ENCODE measurements at places on chromosomes 13 and 19. TPM values are rescaled to one million over a fixed set of nuclear protein-coding genes. Genes with fewer than 3 reads are reported as not detected.
A peak's percentile ranks its signal among the peaks of the same experiment; 100 is the strongest.

Gene F10
- 2.0 TPM for total RNA-seq

Gene BICRA
- total RNA-seq: 29.2 TPM

Gene SHKBP1
- total RNA-seq: 72.8 TPM

Gene LENG9
- total RNA-seq: 4.0 TPM

Gene PSG6
- not detected for total RNA-seq

Gene NEK5
- total RNA-seq: 0.27 TPM

Gene TYROBP
- total RNA-seq: not detected

Gene TCF3
- 340 TPM for total RNA-seq

DNA sequence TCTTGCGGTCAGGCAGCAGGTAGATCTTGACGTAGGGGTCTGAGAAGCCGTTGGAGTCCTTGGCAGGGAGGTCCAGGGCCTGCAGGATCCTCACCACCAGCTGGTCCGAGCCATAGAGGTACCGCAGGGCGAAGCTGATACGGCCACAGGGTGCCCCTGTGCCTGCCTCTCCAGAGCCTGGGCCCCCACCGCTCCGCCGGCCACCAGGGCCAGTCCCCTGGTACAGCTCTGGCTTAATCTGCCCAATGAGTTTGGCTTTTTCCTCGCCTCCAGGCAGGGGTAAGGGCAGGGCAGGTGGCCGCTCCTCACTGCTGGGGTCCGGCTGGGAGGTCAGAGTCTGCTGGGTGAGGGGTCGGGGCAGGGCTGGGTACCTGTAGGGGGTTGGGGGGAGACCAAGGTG is 9.9 kb downstream of the SYT3 start:
- no peaks in the 10 kb centered on the region for H3K4me1 ChIP-seq
- no peak overlapping the region for H3K4me3 ChIP-seq
- H3K27ac ChIP-seq: no peak overlapping the region

GRCh38 chr13:28058866-28059613 is 41.3 kb downstream of the FLT3 start:
- H3K36me3 ChIP-seq: no peaks in the 10 kb centered on the region
- H3K27me3 ChIP-seq: no peaks in the 10 kb centered on the region
- H3K27ac ChIP-seq: no peak overlapping the region
- H3K4me1 ChIP-seq: no peaks in the 10 kb centered on the region
- H3K4me3 ChIP-seq: no peak overlapping the region

DNA sequence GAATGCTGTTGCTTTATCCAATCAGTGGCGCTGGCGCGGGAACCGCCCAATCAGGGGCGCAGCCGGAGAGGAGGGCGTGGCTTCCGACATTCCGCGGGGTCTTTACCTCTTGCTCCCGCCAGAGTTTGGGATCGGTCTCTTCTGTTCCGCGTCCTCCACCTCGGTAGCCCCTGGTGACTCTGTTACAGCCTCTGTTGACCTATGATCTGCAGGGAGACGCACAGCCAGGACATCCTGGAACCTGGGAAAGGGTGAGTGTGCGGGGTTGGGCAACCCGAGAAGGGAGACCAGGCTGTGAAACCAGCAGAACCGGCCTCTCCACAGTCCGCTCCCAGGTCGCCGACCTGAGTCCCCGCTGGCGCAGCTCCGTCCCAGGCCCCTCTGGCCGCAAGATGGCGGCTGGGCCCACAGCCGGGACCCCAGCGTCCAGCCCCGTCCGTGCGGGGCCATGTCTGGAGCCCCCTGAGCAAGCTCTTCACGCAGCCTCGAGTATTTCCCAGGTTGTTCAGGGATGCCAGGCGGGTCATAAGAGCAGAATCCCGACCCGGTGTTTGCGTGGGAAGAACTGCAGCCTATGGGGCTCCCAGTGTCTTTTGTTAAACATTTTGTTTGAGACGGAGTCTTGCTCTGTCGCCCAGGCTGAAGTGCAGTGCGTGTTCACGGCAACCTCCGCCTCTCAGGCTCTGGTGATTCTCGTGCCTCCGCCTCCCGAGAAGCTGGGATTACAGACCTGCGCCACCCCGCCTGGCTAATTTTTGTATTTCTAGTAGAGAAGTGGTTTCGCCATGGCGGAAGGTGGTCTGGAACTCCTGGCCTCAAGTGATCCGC is 4.4 kb upstream of the ZNF681 start:
- H3K4me1 ChIP-seq: no peaks in the 10 kb centered on the region
- DNase-seq: peak; percentile 86
- no peaks in the 10 kb centered on the region for H3K36me3 ChIP-seq

GRCh38 chr19:1336079-1336684 is 47.5 kb upstream of the NDUFS7 start:
- H3K36me3 ChIP-seq: no peaks in the 10 kb centered on the region
- no peak for DNase-seq
- H3K4me3 ChIP-seq: no peak overlapping the region
- H3K27ac ChIP-seq: no peak overlapping the region

- H3K4me3 ChIP-seq: no peak overlapping the region
- DNase-seq: no peak
- peaks cover 3% of the 10 kb centered on the region for H3K4me1 ChIP-seq
Measured at GRCh38 chr13:29706923-29707322, 111.4 kb upstream of the SLC7A1 start.

GRCh38 chr13:66835040-66835628 is 395.0 kb downstream of the PCDH9 start:
- H3K27me3 ChIP-seq: no peaks in the 10 kb centered on the region
- H3K4me3 ChIP-seq: no peak overlapping the region
- no peaks in the 10 kb centered on the region for H3K4me1 ChIP-seq
- DNase-seq: no peak
- H3K36me3 ChIP-seq: no peaks in the 10 kb centered on the region
- no peak overlapping the region for H3K27ac ChIP-seq

- H3K36me3 ChIP-seq: no peaks in the 10 kb centered on the region
- no peak overlapping the region for H3K27ac ChIP-seq
- H3K4me3 ChIP-seq: no peak overlapping the region
- H3K4me1 ChIP-seq: no peaks in the 10 kb centered on the region
Measured at GRCh38 chr13:37956536-37956935, 87.0 kb upstream of the TRPC4 start.

DNA sequence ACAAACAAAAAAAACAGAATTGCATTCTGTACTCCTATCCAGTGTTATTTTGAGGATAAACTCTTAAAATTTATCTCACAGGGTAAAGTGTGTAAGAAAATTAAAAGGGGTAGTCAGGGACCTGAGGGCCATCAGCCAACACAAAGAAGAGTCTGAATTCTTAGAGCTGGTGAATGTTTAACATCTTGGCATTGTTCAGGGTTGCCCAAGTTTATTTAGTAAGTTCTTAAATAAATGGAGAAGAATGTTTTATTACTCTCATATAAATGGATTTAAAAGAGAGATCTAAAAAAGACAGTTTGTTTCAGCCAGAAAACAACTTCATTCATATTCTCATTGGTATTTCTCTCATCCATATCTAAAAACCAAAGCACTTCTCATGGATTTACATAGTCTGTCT is 171.7 kb downstream of the LACC1 start:
- H3K27me3 ChIP-seq: no peaks in the 10 kb centered on the region
- H3K4me1 ChIP-seq: peaks cover 4% of the 10 kb centered on the region
- no peaks in the 10 kb centered on the region for H3K36me3 ChIP-seq

DNA sequence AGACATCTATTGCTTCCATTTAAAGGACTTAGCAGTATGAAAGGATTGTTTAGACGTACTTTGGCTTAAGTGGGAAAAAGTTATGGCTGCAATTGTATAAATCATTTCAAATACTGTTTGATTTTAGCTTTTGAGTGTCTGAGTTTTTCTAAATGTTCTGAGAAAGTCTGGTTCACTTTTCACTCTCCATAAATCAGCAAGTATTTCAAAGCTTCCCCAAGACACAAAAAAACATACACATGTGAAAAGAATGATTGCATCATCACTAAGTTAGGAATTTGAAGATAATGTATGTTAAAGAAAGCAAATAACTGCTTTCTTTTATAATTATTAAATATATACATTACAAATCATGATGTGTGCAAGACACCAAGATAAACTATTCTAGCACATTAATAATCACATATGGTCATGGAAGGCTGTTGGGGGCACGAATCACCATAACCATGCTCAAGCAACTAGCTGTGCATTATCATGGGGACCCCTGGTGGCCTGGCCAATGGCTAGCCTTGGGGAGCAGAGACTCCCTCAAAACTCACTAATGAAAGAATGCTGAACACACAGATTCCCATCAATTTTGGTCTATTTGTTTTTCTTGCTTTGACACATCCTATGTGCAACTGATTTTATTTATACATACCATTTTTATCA is 111.1 kb downstream of the MIPEP start:
- no peaks in the 10 kb centered on the region for H3K4me1 ChIP-seq
- no peak for DNase-seq
- H3K27ac ChIP-seq: no peak overlapping the region

DNA sequence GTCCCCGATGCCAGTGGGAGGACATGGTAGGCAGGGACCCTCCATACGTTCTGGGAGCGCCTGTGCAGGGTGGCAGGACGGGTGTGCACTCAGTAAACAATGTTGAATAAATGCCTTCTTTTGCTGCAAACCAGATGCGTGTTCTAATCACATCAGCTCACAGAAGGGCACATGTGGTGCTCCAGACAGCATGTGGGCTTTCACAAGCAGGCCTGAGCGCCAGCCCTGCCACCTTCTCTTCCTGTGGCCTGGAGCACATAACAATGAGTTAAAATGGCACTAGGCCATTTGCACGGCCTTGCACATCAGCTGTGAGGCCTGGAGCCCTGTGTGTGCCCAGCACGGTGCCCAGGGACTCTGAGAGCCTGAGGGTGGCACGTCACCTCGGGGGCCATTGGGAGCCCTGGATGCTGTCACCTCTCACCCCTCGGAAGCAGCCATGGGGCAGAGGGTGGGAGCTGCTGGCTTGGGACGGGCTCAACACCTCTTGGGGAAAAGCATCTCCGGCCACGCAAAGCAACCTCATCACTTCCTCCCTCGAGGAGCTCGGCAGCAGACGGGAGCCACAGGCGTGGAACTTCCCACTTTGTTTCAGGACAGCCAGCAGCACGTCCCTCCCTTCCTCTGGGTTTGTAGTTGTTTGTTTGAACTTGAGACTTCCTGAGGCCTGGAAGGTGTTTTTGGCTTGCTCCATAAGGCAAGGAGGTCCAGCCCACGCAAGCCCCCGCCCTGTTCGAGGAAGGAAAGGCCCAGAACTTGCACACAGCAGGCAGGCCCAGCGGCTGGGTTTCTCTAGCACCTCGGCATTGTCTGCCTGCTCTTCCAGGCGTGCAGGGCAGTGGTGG is 9.8 kb downstream of the MCF2L start:
- H3K4me3 ChIP-seq: no peak overlapping the region
- H3K27ac ChIP-seq: no peak overlapping the region
- H3K4me1 ChIP-seq: no peaks in the 10 kb centered on the region
- no peak for DNase-seq

DNA sequence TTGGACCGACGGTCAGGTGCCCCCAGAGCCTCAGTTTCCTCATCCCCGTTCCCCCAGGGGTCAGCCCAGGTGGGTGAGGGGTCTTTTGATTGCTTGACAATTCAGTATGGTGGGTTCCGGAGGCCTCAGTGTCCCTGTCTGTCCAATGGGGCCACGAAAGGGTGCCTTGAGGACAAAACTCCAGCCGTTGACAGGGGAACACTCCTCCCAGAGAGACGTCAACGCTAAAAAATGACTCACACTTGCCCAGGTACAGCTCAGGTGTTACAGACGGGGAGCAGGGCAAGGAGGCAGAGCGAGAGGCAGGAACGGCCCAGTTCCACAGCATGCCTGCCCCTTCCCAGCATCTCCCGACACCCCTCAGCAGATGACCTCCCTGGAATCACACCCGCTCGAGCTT is 1.8 kb downstream of the TNFAIP8L1 start:
- H3K36me3 ChIP-seq: no peaks in the 10 kb centered on the region
- no peak overlapping the region for H3K27ac ChIP-seq
- H3K27me3 ChIP-seq: peaks cover 9% of the 10 kb centered on the region
- DNase-seq: no peak

DNA sequence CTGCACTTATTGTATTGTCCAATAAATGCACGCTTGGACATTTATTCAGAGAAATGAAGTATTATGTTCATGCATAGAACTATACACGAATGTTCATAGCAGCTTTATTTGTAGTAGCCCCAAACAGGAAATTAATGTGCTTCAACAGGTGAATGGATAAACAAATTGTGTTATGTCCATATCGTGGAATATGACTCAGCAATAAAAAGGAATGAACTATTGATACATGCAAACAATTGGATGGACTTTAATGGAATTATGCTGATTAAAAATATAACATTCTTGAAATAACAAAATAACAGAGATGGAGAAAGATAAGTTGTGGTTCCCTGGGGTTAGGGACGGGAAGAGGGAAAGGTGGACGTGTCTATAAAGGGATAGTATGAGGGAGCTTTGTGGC is 65.9 kb downstream of the GPC5 start:
- H3K27ac ChIP-seq: no peak overlapping the region
- H3K36me3 ChIP-seq: no peaks in the 10 kb centered on the region
- H3K27me3 ChIP-seq: no peaks in the 10 kb centered on the region
- H3K4me1 ChIP-seq: no peaks in the 10 kb centered on the region
